ENCODE measurements at places on chromosomes 2 and 18.
A peak's percentile ranks its signal among the peaks of the same experiment; 100 is the strongest.

DNA sequence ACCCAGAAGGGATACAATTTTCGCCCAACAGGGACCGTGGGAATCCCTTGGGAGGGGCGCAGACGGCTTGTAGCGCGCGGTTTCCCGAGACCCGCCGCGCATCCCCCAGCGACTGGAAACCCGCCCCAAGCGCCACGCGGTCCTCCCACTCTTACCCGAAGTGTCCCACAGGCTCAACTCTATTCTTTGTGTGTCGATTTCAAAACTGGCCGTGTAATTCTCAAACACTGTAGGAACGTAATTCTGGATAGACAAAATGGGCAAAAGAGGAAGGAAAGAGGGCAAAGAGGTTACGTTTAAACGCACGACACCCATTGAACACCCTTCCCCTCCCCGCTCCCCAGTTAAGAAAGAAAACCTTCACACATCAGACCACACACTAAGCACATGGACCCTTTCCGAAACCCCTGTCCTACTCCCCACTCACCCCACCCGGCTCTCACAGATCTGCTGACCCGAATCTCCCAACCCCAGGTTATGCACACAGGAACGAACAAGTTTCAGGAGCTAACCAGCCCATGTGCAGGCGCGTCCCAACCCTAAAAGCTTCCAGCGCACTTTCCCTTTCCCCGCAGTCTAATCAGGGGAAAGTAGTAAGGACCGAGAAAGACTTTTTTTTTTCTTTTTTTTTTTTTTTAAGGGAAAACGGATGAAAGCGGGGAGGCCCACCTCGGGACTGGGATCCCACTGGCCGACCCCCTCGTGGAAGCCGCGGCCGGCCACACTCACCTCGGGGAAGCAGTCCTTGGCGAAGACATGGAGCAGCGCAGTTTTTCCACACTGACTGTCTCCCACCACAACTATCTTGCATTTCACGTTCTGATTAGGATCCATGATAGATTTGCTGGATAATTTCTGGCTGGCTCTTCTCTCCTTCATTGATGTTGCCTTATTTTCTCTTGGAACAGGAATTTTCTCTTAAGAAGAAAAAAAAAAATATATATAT lies 655 bp downstream of the RND3 start:
- H3K27ac ChIP-seq, result peak overlapping the region; percentile 85
- H3K4me1 ChIP-seq, result peaks cover 33% of the 10 kb centered on the region
- H3K36me3 ChIP-seq, result peaks cover 5% of the 10 kb centered on the region
- DNase-seq, result peak; percentile 43
- no peaks in the 10 kb centered on the region for H3K27me3 ChIP-seq

GRCh38 chr2:132415915-132416722 lies 486 bp upstream of the GPR39 start:
- no peaks in the 10 kb centered on the region for H3K36me3 ChIP-seq
- H3K27ac ChIP-seq, result no peak overlapping the region
- peak overlapping the region; percentile 10 for H3K4me3 ChIP-seq
- peaks cover 5% of the 10 kb centered on the region for H3K4me1 ChIP-seq
- peak; percentile 53 for DNase-seq

DNA sequence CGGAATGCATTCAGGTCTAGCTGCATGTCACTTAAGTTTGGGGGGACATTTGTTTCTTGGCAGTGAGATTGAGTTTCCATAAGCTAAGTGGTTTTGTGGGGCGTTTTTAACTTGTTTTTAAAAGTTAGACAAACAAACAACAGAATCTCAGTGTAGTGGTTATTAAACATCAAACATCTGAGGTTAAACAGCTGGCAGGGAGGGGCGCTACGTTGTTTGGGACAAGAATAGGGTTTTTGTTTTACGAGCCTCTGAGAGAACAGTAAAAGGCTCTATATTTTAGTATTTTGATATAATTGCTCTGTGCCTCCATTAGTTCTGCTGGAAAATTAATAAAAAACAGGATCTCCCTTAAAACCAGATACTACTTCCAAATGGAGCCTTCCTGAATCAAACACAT lies 41.6 kb upstream of the TMEM177 start:
- no peak for DNase-seq
- no peak overlapping the region for H3K27ac ChIP-seq
- no peak overlapping the region for H3K4me3 ChIP-seq
- H3K36me3 ChIP-seq, result no peaks in the 10 kb centered on the region
- peaks cover 5% of the 10 kb centered on the region for H3K27me3 ChIP-seq
- peaks cover 2% of the 10 kb centered on the region for H3K4me1 ChIP-seq

DNA sequence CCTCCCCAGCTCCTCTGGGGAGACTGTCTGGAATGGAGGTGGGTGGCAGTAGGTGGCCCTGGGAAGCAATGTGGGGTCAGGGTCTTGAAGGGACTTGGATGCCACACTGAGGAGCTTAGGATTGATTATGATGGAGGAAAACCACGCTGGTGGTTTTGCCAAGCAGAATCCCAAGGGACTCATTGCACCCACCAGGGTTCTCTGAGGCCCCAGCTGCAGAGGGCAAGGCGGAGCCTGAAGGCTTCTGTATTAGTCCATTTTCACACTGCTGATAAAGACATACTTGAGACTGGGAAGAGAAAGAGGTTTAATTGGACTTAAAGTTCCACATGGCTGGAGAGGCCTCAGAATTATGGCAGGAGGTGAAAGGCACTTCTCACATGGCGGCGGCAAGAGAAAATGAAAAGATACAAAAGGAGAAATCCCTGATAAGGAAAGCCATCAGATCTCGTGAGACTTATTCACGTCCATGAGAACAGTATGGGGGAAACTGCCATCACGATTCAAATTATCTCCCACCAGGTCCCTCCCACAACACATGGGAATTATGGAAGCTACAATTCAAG lies 87.2 kb upstream of the YWHAQ start:
- DNase-seq, result no peak
- peaks cover 7% of the 10 kb centered on the region for H3K4me1 ChIP-seq
- H3K27ac ChIP-seq, result no peak overlapping the region
- no peaks in the 10 kb centered on the region for H3K27me3 ChIP-seq

DNA sequence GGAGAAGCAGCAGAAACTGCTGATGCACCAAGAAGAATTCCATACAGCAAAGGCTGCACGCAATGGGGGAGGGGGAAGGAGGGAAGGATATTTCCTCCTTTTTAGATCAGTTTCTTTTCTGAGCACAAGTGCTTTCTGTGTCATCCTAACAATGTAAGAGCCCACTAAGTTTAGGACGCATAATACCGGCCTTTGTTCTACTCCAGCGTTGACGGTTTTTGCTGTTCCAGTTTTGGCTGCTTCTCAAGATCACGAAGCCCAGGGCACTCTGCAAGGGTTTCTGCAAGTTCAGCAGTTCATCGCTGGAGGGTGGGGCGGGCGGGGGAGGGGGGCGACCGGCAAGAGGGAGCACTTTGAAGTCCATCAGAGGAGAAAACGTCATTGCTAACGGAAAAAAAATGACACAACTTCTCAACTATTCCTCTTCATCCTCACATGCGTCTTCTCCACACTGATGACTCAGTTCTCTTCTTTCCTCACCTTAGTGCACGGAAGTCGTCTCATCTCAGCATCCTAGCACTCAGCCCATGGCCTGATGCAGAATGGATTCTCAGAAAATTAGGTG lies 8.7 kb downstream of the FAM178B start:
- H3K4me1 ChIP-seq, result no peaks in the 10 kb centered on the region
- no peak overlapping the region for H3K27ac ChIP-seq
- peaks cover 4% of the 10 kb centered on the region for H3K27me3 ChIP-seq
- H3K36me3 ChIP-seq, result no peaks in the 10 kb centered on the region
- no peak for DNase-seq

GRCh38 chr2:98815795-98816194 lies 84.9 kb upstream of the MGAT4A start:
- H3K4me3 ChIP-seq, result no peak overlapping the region
- no peaks in the 10 kb centered on the region for H3K27me3 ChIP-seq
- no peak for DNase-seq

DNA sequence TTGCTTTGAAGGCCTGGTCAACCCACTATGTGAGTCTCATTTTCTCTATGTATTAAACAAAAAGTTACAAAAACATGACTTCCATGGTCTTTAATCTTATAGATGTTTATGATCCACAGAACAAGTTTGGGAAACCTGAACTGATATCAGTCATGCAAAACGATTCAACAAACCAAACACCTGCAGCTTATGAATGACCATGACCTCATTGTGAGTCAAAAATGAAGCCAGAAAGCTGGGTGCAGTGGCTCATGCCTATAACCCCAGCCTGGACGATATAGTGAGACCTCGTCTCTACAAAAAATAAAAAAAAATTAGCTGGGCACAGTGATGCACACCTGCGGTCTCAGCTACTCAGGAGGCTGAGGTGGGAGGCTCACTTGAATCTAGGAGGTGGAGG lies 270.4 kb upstream of the CCDC68 start:
- DNase-seq, result no peak
- H3K36me3 ChIP-seq, result peaks cover 34% of the 10 kb centered on the region
- H3K27me3 ChIP-seq, result no peaks in the 10 kb centered on the region
- peaks cover 10% of the 10 kb centered on the region for H3K4me1 ChIP-seq
- H3K4me3 ChIP-seq, result no peak overlapping the region

DNA sequence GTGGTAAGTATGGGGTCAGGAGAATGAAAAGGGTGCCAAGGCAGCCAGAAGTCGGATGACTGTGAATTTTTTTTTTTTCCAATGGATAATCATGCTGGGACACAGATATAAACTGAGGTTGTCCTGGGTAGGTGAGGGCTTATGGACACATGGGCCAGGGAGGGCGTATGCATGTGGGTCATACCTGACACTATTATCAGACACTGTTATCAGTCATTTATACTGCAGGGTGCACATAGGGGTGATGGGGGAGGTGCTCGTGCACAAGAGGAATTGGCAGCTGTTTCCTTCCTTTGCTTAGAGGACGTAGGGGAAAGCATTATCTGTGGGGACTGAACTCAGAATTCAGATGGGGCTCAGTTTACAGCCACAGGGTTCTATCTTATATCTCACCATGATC lies 10.1 kb downstream of the CTIF start:
- peaks cover 2% of the 10 kb centered on the region for H3K36me3 ChIP-seq
- H3K4me3 ChIP-seq, result no peak overlapping the region
- H3K27me3 ChIP-seq, result no peaks in the 10 kb centered on the region
- DNase-seq, result no peak

DNA sequence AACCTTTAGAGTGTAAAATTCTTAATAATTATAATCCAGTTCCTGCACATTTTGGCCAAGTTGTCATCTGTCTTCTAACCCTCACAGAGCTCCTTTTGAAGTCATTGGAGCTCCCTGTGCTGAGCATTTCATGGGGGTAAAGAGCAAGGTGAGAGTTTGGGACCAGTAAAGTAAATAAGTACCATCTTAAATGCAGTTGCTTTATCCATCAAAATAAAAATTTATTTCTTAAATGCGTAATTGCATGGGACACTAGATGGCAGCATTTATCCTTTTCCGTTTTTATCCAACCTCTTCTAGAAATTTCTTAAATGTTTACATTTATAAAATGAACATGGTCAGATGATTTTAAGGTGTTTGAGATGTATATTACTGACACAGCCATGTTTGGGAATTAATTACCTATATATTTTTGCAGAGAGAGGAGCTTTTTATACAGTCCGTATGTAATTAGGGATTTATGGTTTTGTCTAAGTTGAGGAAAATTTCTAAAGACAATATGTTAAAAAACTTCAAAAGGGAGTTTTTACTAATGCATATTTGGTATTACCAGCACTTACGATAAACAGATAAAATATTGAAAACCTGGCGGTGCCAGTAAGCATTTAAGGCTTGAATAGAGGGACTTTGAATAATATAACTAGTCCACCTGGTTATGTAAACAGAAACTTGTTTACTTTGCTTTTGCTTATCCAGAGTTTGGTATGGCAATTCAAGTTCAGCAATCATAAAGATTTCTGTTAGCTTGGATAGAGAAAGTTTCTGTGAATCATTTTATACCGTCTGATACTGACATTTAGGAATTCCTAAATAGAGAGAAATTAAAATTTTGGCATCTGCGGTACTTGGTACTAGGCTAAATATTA lies 54.5 kb downstream of the ACSL3 start:
- H3K4me3 ChIP-seq, result no peak overlapping the region
- H3K36me3 ChIP-seq, result peaks cover 1% of the 10 kb centered on the region
- peak; percentile 42 for DNase-seq
- H3K27ac ChIP-seq, result no peak overlapping the region

Measured in endothelial cell of umbilical vein (primary cell).